Body of pancreas (tissue), 4 donors: ENCODE measurements at places on chromosomes 11 and 22.

DNA sequence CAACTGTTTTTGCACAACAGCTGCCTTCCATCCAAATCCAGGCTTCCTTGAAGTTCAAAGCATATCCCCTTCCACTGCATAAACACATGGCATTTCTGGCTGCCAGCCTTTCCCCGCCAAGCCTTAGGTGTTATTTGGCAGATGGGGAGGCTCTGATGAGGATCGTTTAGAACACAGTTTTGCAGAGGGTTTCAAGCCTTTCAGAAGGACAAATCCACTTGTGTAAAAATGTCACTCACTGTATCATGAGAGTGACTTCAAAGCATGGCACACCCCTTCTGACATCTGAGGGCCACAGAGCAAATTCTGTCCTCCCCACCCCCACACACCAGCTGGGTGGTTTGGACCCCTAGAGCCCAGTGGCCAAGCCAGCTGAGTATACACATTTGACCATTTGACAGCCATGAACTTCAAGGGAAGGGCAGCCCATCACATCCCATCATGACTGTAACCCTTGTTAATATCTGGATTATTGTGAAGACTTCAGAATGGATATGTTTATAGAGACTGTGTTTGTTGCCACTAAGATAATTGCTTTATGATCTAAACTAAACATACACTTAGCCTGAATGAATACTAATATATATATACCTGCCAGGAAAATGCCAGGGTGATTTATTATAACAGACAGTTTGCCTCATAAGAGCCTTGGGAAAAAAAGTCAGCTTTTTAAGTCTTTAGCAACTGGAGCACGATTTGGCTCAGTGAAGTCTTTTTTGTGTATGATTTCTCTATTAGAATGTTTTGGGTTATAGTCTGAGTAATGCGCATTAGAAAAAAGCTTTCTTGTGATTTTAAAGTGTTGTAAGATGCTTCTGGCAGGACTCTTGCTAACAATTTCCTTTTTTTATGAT is 31.9 kb downstream of the FBLN1 start:
- DNase-seq: no peak

- DNase-seq: no peak
Observed at GRCh38 chr11:7520981-7521487, 7.2 kb downstream of the PPFIBP2 start.

DNA sequence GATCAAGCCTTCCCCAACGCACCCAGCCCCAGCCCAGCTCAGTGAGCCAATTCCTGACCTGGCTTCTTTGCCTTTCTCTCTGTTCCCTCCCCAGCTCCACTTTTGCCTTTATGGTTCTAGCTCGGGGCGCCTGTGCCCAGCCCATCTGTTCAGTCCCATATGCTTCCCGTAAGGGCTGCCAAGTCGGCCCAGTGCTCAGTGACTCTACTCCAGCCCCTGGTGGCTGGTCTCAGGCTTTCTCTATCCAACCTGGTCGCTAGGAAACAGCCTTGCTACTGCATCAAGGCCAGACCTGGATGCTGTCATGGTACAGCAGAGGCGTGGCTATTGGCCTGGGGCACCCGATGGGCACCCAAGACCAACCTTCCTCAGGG is 178.0 kb downstream of the DSCAML1 start:
- peak; percentile 12 for DNase-seq

DNA sequence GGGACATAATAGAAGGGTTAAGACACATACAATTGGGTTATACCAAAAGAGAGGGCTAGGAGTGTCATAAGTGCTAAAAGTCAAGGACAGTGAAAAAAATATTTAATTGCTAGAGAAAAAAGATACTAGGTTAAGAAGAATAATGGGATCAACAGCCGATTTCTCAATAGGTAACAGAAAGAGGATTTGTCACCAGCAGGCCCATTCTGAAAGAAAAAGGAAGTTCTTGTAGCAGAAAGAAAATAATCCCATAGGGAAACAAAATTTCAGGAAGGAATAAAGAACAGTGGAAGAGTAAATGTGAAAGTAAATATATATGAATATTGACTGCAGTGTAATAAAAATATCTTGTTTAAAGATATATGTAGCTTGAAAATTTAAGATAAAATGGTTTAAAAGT is 43.3 kb upstream of the ADORA2A start:
- DNase-seq: no peak

- no peak for DNase-seq
Observed at GRCh38 chr11:75562836-75563484, 907 bp downstream of the SERPINH1 start.

DNA sequence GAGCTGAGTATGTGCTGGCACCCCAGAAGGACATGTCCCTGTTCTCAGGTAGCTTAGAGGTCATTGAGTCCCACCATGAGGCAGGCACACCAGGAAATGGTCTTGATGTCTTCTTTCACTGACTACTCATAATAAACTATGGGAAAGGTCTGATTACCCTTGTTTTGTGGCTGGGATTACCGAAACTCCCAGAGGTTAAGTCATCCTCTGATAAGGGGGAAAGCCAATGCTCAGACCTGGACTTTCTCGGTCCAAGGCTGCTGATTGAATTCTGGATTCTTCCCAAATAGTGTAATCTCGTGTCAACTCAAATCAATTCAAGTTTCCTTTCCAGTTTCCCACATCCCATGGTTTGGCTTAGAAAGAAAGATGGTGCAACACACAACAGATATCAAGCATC is 3.7 kb upstream of the CD44 start:
- peak; percentile 43 for DNase-seq

GRCh38 chr22:37499027-37499707 is 13.0 kb upstream of the MFNG start:
- DNase-seq: no peak

DNA sequence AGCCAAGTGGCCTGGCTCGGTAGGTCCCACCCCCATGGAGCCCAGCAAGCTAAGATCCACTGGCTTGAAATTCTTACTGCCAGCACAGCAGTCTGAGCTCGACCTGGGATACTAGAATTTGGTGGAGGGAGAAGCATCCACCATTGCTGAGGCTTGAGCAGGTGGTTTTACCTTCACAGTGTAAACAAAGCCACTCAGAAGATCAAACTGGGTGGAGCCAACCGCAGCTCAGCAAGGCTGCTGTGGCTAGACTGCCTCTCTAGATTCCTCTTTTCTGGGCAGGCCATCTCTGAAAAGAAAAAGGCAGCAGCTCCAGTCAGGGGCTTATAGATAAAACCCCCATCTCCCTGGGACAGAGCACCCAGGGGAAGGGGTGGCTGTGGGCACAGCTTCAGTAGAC is 22.3 kb upstream of the OR5B21 start:
- no peak for DNase-seq

- no peak for DNase-seq
Observed at GRCh38 chr11:40337118-40337517, 1122.3 kb downstream of the LRRC4C start.

DNA sequence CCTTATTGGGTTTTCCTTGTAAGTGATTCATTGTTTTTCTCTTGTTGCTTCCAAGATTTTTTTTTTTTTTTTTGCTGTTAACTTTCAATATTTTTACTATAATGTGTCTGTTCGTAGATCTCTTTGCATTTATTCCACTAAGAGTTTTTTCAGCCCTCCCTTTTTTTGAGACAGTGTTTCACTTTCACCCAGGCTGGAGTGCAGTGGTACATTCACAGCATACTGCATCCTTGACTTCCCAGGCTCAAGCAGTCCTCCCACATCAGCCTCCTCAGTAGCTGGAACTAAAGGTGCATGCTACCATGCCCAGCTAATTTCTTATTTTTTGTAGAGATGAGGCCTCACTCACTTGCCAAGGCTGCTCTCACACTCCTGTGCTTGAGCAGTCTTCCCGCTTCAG is 1282.0 kb upstream of the CNTN5 start:
- no peak for DNase-seq

GRCh38 chr22:22194931-22195264 is 49.7 kb upstream of the VPREB1 start:
- DNase-seq: no peak

DNA sequence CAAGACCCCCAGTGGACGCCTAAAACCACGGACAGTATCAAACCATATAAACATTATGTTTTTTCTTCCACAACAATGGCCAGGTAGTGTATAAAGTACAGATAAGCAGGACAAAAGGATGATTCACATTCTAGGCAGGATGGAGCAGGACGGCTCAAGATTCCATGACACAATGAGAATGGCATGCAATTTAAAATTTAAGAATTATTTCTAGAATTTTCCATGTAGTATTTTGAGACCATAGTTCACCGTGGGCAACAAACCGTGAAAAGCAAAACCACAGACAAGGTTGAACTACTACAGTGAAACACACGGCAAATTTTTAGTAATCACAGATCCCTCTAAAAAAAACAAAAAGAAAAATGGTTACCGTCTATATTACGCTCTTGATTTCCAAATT is 7.5 kb downstream of the NARS2 start:
- no peak for DNase-seq

DNA sequence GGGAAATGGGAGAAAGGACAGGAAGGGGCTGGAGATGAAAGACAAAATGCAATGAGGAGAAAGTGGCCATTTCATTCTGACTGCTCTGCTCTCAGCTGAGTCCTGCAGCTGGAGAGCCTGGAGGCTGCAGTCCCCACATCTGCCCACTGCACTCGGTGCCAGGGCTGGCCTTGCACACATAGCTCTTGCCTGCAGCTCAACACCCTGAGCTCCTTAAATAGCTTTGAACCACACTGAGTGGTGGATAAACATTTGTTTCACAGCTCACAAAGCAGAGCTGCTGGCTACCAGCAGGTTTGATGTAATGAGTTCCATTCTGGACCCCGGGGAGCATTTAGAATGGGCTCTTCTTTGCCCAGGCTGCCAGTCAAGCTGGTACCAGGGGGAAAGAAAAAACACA is 426.1 kb upstream of the CADM1 start:
- no peak for DNase-seq

DNA sequence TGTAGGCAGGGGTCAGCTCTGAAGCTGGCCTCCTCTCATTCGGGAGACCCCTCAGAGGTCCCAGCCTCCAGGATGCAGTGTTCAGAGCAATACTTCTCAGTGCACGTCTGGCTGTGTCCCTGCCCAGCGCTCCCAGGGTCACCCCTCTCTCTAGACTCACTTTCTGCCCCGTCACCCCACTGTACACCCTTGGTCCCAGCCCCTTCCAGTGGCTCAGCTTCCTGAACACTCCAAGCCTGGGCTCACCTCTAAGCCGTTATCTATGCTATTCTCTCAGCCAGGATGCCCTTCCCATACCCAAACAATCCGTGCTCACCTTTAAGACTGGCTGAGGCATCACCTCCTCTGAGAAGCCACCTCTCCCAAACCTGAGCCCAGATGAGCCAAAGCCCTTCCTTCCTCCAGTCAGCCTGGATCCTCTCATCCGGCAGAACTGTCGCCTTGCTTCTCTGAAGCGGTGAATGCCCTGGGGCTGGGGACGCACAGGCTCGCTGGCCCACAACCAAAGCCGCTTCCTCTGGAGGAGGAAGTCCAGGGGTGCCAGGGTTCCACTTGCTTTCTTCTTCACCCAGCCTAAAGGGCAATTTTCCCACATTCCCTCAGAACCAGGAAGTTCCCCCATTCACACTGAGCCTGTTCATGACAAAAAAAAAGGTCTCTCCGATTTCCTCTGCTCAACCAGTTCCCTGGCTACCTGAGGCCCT is 13.7 kb upstream of the CDKN1C start:
- peak; percentile 63 for DNase-seq

GRCh38 chr11:11261629-11262028 is 91.4 kb downstream of the CSNK2A3 start:
- no peak for DNase-seq

GRCh38 chr22:17957204-17957603 is 67.2 kb downstream of the MICAL3 start:
- DNase-seq: no peak

- DNase-seq: no peak
Observed at GRCh38 chr11:115181538-115181937, 322.7 kb downstream of the CADM1 start.

- DNase-seq: no peak
Observed at GRCh38 chr11:21174781-21175180, 505.4 kb downstream of the NELL1 start.

GRCh38 chr11:9527481-9528135 is 45.9 kb upstream of the WEE1 start:
- no peak for DNase-seq

DNA sequence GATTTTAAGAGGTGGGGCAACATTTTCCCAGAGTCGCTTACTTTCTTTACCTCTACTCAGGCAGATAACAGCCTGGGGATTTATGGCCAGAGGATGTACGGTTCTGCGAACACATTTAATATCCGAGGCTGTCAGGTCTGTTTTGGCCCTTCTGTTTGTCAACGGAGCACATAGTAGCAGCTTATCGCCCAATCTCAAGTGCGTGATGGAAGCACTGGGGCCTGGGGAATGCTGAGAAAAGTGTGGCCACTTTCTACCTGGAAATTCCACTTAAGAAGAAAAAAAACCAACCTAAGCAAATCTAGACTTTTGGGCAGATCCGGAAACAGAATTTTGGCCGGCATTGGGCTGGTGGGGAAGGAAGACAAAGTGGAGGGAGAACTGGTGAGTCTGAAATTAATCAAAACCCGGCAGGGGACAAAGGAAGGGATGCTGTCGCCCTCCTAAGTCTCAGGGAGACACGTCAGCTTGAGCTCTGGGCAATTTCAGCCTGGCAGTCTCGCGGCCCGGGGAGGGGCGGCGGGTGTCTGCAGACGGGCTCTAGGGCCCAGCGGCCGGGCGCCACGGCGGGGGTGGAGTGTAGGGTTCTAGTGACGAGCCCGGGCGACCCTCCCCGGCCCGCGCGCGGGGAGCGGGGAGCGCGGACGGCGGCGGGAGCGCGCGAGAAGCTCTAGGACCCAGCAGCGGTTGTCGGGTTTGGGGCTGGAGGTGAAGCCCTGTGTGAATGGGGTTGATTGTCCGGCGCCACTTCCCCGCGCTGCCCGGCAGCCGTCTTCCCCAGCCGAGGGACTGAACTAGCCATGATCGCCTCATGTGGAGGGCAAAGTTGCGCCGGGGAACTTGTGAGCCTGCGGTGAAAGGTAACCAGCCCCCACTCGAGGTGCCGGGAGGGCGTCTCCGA is at the start of gene AMOTL1:
AMOTL1 (plus strand) TSS at position 656 of the 901 bp plus-strand sequence; CDS start at position 812, 156 bp downstream.
- DNase-seq: peak; percentile 90

GRCh38 chr11:15451713-15452112 is 337.0 kb downstream of the INSC start:
- DNase-seq: no peak

- no peak for DNase-seq
Observed at GRCh38 chr11:120174866-120175265, 36.0 kb upstream of the OAF start.

DNA sequence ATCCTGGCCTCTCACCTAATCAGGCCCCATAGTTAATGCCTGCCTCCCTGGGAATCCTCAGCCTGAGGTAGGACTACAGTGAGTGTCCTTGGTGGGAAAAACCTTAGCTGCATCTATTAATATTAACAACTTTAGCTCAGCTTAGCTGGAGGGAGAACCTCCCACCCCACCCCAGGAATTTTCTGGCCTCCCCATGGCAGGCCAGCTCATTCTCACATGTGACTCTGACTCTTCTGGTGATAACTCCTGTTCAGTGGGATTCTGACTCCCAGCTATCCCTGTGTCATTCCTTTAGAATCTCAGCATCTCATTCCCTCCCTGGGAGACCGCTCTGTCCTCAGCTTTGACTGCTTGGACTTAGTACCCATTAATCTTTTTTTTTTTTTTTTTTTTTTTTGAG is 14.5 kb downstream of the ART5 start:
- no peak for DNase-seq

GRCh38 chr22:42062506-42063170 is 8.0 kb downstream of the NAGA start:
- DNase-seq: no peak
